CD4-positive, CD25-positive, alpha-beta regulatory T cell (primary cell): ENCODE measurements at places on chromosomes 1 and 21.

- no peak overlapping the region for H3K27ac ChIP-seq
- no peak for DNase-seq
- no peaks in the 10 kb centered on the region for H3K36me3 ChIP-seq
- H3K27me3 ChIP-seq = no peaks in the 10 kb centered on the region
- no peaks in the 10 kb centered on the region for H3K4me1 ChIP-seq
- H3K4me3 ChIP-seq = no peak overlapping the region
Measured at GRCh38 chr21:28299946-28300345, 692.7 kb downstream of the LTN1 start.

DNA sequence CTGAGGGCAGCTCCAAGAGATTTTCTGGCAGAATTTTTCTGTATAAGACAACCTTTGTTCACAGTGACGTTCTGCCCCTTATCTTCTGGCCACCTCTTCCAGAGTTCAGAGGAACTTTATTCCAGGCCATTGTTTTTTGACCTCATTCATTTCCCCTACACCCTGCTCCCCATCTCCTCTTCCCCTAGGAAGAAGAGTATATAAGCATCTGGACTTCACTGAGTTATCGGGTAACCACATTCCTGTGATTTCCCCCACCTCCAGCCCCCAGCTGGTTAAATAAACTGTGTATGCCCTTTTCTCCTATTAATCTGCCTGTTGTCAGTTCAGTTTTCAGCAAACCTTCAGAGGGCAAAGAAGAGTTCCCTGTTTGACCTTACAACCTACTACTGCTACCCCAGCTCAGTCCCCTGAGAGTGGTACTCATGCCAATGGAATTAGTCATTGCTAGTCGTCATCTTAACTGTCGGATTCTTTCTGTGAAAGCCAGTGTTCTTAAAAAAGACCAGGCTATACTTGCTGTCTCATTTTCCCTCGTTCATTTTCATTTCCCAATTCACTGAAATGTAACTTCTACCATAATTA, 14.3 kb upstream of the ALG14 start:
- no peak for DNase-seq
- no peak overlapping the region for H3K27ac ChIP-seq
- no peak overlapping the region for H3K4me3 ChIP-seq
- no peaks in the 10 kb centered on the region for H3K36me3 ChIP-seq
- no peaks in the 10 kb centered on the region for H3K4me1 ChIP-seq
- H3K27me3 ChIP-seq = peaks cover 2% of the 10 kb centered on the region

DNA sequence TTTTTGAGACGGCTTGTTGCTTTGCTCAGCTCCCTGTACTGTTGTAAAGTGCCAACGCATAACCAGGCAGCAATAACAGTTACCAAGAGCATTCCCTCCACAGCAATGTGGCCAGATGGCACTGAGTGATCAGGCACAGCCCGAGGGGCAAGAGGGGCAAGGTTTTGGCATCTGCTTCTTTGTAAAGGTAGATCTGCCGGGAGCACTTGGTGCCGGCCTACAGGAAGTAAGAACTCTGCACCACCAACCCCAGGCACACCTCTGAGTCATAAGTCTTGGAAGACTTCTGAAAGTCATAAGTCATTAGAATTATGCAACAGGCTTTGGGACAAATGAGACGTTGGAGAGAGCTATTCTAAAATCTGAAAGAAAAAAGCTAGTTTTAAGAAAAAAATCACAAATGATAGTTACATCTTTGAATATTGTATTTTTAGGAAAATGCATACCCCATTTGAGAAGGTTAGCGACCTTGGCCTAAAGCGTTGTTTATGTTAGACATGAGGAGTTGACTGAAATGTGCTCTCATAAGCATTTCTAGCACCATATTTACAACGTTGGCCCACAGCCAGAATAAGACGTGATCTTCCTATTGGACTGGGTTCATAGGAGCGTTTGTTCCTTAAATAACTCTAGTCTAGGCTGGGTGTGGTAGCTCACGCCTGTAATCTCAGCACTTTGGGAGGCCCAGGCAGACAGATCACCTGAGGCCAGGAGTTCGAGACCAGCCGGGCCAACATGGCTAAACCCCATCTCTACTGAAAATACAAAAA, 37.7 kb upstream of the MAP10 start:
- no peak overlapping the region for H3K4me3 ChIP-seq
- no peaks in the 10 kb centered on the region for H3K36me3 ChIP-seq
- no peaks in the 10 kb centered on the region for H3K4me1 ChIP-seq
- peak; percentile 20 for DNase-seq
- peaks cover 2% of the 10 kb centered on the region for H3K27me3 ChIP-seq

- no peak overlapping the region for H3K4me3 ChIP-seq
- H3K4me1 ChIP-seq = no peaks in the 10 kb centered on the region
- DNase-seq = no peak
- peaks cover 37% of the 10 kb centered on the region for H3K27me3 ChIP-seq
Measured at GRCh38 chr1:206992790-206993189, 22.5 kb upstream of the FCAMR start.

DNA sequence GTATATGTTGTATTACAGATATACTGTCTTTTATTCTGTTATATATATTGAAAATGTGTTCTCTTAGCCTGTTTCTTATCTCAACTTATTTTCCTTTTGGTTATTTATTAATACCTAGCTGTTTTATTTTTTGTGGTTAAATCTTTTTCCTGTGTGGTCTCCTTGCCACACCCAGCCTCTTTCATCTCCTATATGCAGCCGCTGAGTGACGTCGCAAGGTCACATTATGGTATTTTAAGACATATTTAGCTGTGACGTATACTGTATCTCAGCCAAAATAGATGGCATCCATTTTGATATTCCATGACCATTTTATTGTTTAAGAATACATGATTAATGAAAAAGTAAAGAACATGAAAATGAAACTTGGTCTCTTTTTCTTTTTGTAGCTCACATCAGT, 29.1 kb downstream of the CENPF start:
- H3K27me3 ChIP-seq = no peaks in the 10 kb centered on the region
- peak overlapping the region; percentile 59 for H3K27ac ChIP-seq
- DNase-seq = peak; percentile 81
- no peaks in the 10 kb centered on the region for H3K36me3 ChIP-seq
- H3K4me1 ChIP-seq = peaks cover 26% of the 10 kb centered on the region

DNA sequence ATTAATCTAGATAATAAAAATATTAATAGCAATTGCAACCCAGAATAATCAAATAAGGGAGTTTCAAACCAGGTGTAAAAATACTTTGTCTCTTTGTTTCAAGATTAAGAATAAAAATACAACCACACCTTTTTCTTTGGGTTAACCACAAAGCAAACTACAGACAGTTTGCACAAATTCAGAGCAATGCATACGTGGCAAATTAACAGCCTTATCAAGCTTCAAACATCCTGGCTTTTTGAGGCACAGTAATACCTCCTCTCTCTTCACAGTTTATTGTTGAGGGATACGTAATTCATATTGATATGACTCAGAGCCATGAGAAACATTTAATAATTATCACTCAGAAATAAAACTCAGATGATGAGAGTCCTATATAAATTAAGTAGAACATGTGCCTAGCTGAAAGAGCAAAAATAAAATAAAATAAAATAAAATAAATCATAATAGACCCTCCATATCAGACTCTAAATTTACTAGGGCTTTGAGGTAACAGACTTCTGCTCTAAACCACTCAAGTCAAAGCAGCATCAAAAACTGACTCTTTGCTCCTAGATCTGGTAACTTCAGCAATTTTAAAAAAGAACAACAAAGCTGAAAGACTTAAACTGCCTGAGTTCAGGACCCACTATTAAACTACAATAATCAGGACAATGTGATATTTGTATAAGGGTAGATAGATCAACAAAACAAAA, 11.4 kb downstream of the EDEM3 start:
- no peaks in the 10 kb centered on the region for H3K36me3 ChIP-seq
- peak; percentile 13 for DNase-seq
- H3K4me3 ChIP-seq = peak overlapping the region; percentile 62
- H3K4me1 ChIP-seq = peaks cover 66% of the 10 kb centered on the region

DNA sequence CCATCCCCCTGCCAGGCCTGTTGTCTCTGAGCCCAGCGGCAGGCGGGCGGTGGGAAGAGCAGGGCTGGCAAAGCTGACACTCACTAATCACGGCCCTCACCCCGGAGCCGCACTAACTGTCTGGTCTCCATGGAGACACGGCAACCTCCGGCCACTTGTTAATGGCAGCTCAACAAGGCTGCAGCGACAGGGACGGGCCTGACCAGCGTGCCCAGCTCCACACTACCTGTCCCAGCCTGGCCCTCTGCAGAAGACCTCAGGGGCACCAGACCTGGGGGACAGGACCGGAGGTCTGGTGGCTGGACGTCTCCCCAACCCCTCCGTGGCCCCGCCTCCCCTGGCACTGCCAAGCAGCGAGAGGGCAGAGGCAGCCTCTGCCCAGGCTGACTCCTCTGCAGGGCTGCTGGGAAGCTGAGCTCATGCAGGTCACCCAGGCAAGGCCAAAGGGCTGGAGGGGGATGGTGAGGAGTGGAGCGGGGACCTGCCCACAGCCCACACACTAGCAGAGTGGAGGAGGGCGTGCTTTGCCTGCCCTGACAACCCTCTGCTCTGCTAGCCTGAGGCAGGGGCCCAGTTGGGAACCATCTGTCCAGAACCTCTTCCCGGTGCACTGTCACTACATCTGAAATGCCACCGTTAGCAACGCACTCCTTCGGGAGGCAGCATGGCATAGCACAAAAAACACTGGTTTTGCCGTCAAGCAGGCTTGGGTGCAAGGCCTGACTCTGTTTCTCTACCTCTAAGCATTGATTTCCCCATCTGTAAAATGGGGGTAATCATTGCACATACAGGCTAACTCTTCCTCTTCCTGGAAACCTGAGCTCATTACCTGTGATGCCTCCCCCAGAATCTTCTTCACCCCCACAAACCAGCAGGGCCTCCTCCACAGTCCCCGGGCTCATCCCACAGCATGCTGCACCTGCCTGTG, 29.6 kb upstream of the WASF2 start:
- H3K4me3 ChIP-seq = no peak overlapping the region
- no peak overlapping the region for H3K27ac ChIP-seq
- H3K36me3 ChIP-seq = no peaks in the 10 kb centered on the region
- H3K4me1 ChIP-seq = peaks cover 41% of the 10 kb centered on the region
- DNase-seq = no peak

- DNase-seq = no peak
- no peaks in the 10 kb centered on the region for H3K36me3 ChIP-seq
- H3K27ac ChIP-seq = no peak overlapping the region
- H3K4me3 ChIP-seq = no peak overlapping the region
- H3K4me1 ChIP-seq = no peaks in the 10 kb centered on the region
Measured at GRCh38 chr1:82899017-82899416, 1098.3 kb downstream of the ADGRL2 start.

DNA sequence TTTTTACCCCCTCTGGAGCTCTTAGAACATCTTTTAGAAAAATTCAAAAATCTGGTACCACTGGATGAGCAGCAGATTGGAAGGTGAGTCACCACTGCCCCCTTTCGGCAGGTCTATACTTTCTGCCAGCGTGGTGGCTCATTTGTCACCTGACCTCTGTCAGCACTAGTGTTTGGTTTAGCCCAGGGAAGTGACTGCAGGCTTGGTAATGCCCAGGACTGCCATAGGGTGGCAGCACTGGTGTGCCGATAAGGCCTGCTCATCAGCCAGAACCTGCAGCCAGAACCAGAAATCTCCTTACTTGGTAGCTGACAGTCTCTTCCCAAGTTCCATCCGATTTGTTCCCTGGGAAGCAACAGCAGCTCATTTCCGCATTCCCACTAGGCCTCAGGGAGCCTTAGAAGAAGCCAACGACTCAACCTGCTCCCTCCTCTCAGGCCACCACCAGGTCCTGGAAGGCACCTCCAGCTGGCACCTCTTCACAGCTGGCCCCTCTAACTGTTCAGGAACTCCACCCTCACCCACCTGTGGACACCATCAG, 6.8 kb downstream of the SMIM12 start:
- H3K4me1 ChIP-seq = peaks cover 4% of the 10 kb centered on the region
- H3K4me3 ChIP-seq = no peak overlapping the region
- H3K27me3 ChIP-seq = no peaks in the 10 kb centered on the region
- peaks cover 35% of the 10 kb centered on the region for H3K36me3 ChIP-seq
- peak overlapping the region; percentile 47 for H3K27ac ChIP-seq
- DNase-seq = peak; percentile 79

DNA sequence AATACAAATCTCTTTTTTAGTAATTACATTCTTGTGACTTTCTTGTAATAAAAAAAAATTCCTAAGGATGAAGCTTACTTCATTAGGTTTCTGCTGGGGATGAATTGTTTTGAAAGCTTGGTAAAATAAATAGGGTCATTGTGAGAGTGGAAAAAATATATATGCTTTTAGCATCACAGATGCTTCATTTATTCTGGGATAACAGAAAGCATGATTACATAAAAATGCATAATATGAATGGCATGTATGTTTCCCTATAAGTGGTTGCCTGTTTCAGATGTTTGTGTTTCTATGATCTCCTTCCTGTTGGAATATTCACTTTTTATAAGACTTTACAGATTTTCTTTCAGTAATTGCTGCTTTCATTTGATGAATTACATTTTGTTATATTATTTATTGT, 42.3 kb downstream of the HMCN1 start:
- H3K4me1 ChIP-seq = no peaks in the 10 kb centered on the region
- no peaks in the 10 kb centered on the region for H3K27me3 ChIP-seq
- DNase-seq = no peak
- no peak overlapping the region for H3K27ac ChIP-seq
- no peak overlapping the region for H3K4me3 ChIP-seq
- H3K36me3 ChIP-seq = no peaks in the 10 kb centered on the region

- DNase-seq = no peak
- no peaks in the 10 kb centered on the region for H3K36me3 ChIP-seq
- no peak overlapping the region for H3K27ac ChIP-seq
- H3K27me3 ChIP-seq = no peaks in the 10 kb centered on the region
Measured at GRCh38 chr1:70583522-70583921, 172.5 kb downstream of the CTH start.

GRCh38 chr1:232676307-232676706, 46.4 kb upstream of the SIPA1L2 start:
- no peaks in the 10 kb centered on the region for H3K4me1 ChIP-seq
- H3K36me3 ChIP-seq = no peaks in the 10 kb centered on the region
- no peak overlapping the region for H3K27ac ChIP-seq
- no peaks in the 10 kb centered on the region for H3K27me3 ChIP-seq
- H3K4me3 ChIP-seq = no peak overlapping the region

- H3K27ac ChIP-seq = no peak overlapping the region
- no peaks in the 10 kb centered on the region for H3K36me3 ChIP-seq
- no peaks in the 10 kb centered on the region for H3K4me1 ChIP-seq
- H3K4me3 ChIP-seq = no peak overlapping the region
- H3K27me3 ChIP-seq = peaks cover 2% of the 10 kb centered on the region
Measured at GRCh38 chr1:211566431-211567025, 12.4 kb downstream of the SLC30A1 start.

- DNase-seq = no peak
- H3K27me3 ChIP-seq = no peaks in the 10 kb centered on the region
- no peak overlapping the region for H3K27ac ChIP-seq
- no peaks in the 10 kb centered on the region for H3K4me1 ChIP-seq
- no peaks in the 10 kb centered on the region for H3K36me3 ChIP-seq
Measured at GRCh38 chr1:238677567-238677966, 708.8 kb upstream of the CHRM3 start.
